GM19239 (cell line): ENCODE measurements at places on chromosomes 4 and X.

GRCh38 chrX:110699109-110699508 lies 96.5 kb downstream of the CHRDL1 start:
- DNase-seq, result no peak

DNA sequence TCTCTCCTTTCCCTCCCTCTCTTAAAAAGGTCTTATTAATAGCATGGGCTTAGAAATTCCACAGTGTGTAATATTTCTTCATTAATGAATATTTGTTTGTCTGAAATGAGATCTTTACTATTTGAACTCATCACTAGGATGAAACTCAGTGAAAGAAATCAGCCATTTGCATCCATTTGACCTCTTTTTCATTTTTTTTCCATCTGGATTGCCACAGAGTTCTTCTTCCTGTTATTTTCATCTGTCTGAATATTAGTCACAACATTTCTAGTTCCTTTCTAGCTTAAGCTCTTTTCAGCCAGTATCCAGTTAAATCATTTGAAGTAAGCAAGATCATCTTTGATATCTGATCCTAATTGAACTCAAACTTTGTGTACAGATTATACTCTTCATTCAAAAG lies 69.2 kb upstream of the PLS3 start:
- no peak for DNase-seq

- DNase-seq, result no peak
These were observed 89.2 kb downstream of the CDS1 start for GRCh38 chr4:84672177-84672576.

DNA sequence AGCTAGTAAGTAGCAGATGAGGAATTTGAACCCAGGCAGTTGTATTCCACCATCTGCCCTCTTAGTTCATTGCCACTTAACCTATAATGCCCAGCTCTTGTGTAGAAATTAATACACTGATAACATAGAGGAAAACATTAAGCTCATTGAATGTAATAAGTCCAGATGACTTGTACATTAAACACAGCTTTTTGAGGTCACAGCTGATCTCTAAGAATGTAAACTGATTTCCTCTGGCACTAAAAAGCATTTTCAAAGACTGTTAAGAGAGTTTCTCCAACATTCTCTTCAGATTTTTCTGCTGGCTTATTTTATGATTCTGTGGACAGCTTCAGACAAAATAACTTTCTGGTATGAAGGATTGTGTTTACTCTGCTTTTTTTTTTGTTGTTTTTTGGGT lies 42.7 kb downstream of the HPRT1 start:
- no peak for DNase-seq

- no peak for DNase-seq
These were observed 38.7 kb downstream of the NLGN3 start for GRCh38 chrX:71183341-71183740.

- DNase-seq, result peak; percentile 19
These were observed 58.1 kb upstream of the PARM1 start for GRCh38 chr4:74874753-74875367.

DNA sequence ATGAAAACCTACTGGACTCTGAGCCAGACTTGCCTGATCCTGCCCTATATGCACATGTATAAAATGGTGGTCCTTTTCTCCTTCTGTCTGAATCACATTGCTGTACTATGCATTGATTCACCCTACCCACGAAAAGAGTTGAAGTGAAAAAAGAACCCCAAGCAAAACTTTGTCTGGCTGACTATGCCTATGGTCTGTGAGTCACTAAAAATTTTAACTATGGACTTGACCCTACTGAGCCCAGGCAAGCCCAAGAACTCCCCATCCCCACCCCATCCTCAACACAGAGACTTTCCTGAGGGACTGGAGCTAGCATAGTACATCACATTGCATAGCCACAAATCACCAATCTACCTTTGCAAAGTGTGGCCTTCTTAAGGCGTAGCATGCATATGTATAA lies 116.6 kb upstream of the TENM3 start:
- DNase-seq, result no peak

DNA sequence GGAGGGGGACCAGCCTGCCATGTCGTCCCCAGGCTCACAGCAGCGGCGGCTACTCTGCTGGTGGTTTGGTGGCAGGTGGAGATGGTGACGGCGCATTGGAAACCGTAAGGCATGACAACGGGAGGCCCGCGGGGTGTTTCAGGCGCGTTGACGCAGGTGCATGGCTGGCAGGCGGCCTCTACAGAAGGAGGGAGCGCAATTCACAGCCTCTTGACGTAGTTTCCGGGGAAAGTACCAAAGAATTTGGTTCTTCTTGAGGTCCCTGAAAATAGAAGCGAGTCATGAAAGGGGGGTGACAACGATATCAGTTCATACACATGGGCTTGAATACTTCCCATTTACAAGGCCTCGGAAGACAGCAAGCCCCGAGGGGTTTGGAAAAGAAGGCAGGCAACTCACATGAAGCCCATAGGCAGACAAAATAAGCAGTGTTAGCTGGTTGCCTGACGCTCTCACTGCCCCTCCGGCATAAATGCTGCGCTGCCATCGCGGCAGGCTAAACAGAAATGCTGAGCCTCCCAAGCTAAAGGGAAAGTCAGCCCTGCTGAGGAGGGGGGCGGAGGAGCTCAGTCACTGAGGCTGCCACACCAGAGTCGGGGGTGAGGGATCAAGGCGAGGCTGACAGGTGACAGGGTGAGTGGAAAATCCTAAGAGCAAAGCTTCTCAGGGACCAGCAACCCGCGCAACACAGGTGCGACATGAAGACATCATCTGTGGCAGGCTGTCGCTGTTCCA lies 52.3 kb upstream of the PDLIM3 start:
- peak; percentile 32 for DNase-seq

- no peak for DNase-seq
These were observed 83.5 kb upstream of the INTU start for GRCh38 chr4:127548990-127549925.

GRCh38 chr4:99029852-99030251 lies 34.3 kb downstream of the METAP1 start:
- DNase-seq, result no peak

DNA sequence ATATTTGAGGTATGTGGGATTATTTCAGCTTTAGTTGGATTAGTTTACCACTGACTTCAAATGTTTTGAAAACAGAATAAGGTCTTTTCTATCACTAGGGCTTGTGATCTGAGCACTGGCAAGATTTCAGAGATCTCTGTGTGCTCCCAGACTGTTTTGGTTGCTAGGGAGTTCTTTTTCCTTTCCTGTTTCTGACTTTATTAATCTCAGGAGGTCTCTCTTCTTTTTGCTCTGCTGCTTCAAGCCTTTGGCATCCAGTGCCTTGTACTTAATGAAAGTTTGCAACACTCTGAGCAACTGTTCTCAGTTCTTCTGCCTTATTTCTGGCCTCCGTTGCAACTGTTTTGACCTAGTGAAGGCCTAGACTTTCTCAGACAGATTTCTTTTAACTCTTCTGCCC lies 32.1 kb upstream of the PAQR3 start:
- no peak for DNase-seq

- no peak for DNase-seq
These were observed 609.2 kb downstream of the SPOCK3 start for GRCh38 chr4:166625018-166625637.

GRCh38 chrX:8724300-8724699 lies 7.6 kb downstream of the ANOS1 start:
- DNase-seq, result no peak

DNA sequence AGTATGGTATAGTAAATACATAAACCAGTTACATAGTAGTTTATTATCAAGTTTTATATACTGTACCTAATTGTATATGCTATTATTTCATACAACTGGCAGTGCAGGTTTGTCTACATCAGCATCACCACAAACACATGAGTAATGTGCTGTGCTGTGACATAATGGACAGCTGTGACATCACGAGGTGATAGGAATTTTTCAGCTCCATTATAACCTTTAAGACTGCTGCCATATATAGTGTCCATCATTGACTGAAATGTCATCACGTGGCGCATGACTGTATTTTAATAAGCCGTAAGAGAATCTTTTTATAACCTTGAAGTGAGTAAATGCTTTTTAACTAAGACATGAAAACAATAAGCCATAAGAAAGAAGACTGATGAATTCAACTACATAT lies 44.8 kb upstream of the ANK2 start:
- no peak for DNase-seq

DNA sequence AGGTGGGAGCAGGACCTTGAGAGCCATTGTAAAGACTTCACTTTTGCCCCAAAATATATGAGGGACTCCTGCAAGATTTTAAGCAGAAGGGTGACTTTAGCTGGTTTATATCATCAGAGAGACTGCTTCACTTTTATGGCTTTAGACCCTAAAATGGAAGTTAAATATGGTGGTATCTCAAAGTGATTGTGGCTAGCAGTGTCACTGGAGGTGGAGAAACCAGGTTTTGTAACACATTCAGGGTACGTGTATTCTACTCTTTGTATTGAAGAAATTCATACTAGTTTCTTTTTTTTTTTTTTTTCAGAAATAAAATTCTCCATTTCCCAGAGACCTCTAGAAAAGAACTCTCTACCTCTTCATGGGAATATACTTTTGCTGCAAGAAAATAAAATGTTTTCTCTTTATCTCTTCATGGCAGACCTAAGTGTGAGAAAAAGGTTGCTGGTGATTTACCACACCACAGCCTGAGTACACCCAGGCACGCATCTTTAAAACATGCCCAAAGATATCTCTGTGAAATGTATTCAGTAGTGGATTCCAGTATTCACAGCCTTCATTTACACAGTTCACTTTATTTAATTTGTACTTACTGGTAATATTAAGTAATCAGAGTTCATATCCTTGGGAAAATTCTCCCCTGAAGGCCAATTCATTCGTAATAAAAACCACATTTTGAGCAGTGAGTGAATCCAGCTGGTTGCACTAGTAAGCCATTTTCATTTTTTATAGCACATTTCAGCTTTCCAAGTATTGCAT lies 74.3 kb upstream of the GUCY1A1 start:
- no peak for DNase-seq

DNA sequence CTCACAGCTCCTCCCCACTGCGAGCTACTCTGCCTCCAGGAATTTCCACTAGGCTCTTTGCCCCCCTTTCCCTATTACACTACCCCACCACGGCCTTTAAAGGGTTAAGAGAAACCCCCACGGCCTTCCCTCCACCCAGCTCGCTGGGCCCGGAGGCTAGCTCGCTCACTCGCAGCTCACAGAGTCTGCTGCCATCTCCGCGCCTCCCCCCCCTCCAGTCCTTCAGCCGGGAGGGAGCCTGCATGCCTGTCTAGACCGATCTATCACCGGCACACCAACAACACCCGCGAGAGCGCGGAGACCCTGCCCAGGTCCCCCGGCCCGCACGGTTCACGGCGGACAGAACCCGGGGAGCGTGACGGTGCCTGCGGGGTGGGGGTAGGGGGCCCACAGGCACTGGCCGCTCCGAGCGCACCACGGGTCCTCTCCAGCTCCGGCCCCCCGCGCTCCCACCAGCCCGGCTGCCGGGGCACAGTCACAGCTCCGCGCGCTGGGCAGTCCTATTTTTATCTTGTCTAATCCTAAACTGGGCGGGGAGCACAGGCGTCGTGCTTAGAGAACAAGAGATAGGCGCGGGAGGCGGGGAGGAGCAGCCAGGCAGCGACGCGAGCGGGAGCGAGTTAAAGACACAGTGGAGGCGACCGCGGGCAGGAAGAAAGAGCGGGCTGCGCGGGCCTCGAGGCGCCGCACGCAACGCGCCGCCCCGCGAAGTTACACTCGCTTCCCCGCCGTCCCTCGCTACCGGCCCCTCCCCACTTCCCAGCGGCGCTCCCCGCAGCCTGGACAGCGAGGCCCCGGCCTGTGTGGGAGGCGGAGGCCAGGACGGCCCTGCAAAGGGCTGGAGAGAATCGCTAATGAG lies 3.5 kb downstream of the BCOR start:
- DNase-seq, result no peak

- DNase-seq, result no peak
These were observed 16.5 kb downstream of the MAOB start for GRCh38 chrX:43865791-43866190.

DNA sequence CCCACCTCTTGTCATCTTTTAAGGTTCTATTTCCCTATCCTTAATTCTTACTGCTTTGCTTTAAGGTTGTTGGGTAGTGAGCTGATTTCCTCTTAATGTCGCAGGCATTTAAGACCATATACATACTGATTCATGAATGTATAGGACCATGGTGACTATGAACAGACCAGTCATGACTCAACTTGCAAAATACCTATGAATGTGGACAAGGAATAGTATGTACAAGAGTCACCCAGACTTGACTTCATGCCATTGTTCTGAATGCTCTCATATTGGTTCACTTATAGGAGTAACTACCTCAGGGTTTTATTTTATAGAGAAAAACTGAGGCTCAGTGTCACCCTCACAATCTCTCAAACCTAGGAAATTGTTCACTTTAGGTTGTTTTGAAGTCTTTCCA lies 44.3 kb downstream of the CCNG2 start:
- DNase-seq, result no peak

- no peak for DNase-seq
These were observed 22.5 kb downstream of the ATP2B3 start for GRCh38 chrX:153539979-153540358.

- no peak for DNase-seq
These were observed 176.4 kb upstream of the FMR1 start for GRCh38 chrX:147735364-147735763.

- DNase-seq, result no peak
These were observed 3.9 kb upstream of the NKX6-1 start for GRCh38 chr4:84502955-84503373.

- DNase-seq, result no peak
These were observed 24.7 kb upstream of the LRAT start for GRCh38 chr4:154719087-154719486.

DNA sequence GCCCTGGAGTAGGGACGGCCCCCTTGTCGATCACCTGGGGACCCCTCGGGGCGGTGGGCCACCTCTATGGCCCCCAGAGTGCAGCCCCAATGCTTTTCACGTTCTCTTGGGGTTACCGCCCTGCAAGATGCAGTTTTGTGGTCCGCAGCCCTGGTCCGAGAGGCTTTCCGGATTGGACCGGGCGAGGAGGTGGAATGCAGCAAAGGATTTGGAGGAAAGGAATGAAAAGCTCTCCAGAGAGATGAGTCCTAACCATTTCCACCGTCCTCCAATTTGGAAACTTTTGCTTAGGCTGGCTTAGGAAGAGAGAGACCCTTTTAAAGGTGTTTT lies 601 bp downstream of the SLC25A43 start:
- DNase-seq, result peak; percentile 22

- no peak for DNase-seq
These were observed 97.6 kb downstream of the HMX1 start for GRCh38 chr4:8774071-8774470.
